Right ventricle myocardium inferior (tissue), 1 donor: ENCODE measurements at places on chromosomes 1 and 21.

- DNase-seq, result no peak
Measured at GRCh38 chr1:2650967-2651645, 18.3 kb upstream of the MMEL1 start.

DNA sequence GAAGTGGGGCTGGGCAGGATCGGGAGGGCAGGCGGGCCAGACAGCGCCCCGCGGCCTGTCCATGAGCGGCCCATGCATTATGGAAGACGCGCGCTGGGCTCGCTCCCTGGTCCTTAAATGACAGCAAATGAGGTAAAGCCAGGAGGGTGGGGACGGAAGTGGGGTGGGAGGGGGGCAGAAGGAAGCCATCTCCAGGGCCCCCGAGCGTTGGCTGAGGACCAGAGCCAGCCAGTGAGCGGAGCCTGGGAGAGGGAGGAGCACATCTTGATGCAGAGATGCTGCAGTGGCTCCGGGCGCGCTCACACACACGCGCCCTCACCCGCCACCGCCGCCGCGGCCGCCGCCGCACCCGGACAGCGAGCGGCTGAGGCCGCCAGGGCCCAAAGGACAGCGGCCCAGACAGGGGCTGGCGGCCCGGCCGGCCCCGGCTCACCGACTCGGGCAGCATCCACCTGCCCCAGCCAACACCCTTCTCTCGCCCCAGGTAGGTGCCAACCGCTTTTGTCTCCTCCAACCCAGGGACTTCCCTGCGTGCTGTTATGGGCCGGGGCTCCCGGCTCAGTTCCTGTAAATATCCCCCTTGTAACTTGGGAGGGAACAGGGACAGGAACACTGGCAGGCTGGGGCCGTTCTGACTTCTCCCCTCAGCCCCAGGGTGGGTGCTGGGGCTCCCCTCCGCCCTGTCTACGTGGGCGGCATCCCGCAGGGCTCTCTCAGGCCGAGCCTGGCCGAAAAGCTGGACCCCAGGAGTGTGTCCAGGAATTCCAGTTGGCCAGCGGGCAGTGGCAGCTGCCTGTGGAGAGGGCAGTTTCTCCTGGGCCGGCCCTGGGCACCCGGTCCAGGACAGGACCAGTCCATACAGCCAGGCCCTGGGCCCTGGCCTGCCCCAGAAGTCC lies at the start of gene CNTN2:
Gene CNTN2, plus strand, starts transcription at position 302 of the 896 bp plus-strand sequence. CDS start 9,974 bp downstream, outside the sequence.
- no peak for DNase-seq

GRCh38 chr1:200153277-200154055 lies 126.0 kb downstream of the NR5A2 start:
- DNase-seq, result no peak

GRCh38 chr1:177784936-177785335 lies 184.9 kb downstream of the SEC16B start:
- peak; percentile 34 for DNase-seq

DNA sequence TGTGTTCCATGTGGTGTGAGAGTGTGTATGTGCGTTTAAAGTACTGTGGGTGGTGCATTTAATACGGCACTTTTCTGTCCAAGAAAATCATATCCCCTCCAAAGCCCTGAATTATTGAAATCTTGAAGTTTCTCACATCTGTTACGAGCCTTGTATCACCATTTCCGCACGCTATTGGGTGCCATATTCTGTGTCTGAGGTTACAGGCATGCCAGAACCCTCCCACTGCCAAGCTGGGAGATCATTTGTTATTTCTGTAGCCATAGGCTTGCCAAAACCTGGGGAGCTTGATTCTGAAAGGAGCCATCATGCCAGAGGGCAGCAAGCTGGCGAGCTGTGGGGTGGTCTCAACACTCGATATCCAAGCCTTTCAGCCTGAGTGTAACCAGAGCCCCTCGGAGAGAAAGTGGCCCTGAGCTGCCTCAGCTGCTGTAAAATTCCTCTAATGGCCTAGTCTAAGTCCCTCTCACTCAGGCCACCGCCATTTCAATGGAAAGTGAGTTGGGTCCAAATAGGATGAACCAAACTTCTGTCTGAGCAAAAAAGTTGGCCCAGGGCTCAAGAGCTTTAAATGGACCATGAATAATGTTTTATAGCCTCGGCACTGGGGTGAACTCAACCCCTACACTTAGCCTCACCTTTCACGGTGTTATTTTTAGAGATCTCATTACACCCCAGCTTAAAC lies 298.4 kb upstream of the DUSP10 start:
- DNase-seq, result no peak

DNA sequence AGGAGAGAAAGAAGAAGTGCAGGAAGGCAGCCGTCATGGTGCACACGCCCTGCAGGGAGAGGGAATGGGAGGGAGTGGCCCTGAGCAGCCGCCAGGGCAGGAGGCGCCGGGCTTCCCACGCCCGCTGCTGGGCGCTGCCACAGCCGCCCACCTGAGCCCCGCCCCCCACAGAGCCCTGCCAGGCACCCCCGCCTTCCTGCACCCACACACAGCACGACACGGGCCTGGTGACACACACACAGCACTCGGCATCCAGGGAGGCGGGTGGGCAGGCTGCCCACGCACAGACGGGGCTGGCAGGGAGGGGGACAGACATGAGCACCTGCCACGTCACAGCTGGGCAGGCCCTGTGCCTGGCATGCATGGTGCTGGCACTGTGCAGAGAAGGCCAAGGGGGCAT lies 27.5 kb downstream of the ADGRB2 start:
- no peak for DNase-seq

DNA sequence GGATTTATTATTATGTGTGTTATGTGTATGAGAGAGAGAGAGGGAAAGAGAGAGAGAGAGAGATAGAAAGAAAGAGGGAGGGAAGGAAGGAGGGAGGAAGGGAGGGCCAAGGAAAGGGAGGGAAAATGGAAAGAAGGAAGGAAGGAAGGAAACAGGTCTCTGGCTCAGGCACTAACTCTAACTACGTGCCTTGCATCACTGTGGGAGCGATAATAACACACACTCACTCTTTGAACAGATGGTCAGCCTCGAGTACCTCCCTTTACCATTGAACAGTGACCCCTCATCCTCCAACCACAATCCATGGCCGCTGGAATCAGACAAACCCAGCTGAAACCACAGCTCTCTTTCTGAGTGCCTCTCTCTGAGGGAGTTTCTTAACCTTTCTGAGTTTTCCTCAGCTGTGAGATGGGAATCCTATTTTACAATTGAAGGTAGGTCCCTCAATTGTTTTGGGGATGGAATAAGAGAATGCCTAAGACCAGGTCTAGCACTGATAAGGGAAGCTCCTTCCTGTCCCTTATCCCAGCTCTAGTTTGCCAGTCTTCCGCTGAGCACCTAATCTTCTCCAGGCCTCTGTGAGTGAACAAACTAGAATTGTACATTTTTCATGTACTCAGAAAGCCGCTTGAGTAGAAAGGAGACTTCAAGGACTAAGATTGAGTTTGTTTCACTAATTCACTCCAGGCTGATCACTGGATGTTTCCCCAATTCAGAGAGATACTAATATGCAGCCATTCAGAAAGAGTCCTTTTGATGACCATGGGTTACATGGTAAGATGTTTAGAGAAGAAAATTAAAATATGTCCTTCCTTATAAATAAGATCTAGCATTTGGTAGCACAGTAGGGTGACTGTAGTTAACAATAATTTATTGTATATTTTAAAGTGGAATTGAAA lies 62.8 kb downstream of the IRF2BP2 start:
- DNase-seq, result no peak

DNA sequence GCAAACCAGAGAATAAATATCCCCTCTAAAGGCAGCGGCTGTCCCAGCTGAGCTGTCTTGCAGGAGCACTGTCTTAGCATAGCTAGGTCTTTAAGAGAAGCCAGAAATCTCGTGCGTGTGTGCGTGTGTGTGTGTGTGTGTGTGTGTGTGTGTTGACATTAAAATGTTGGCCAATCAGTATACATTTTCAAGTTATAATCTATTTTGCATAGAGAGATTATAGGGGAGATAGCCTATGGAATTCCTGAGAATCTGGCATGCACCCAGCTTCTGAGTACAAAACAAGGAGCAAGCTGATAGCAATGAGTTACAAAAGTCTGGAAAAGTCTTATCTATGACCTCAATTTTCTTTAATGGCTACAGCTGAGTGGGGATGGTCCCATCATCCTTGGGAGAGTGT lies 17.7 kb downstream of the METTL13 start:
- DNase-seq, result no peak

DNA sequence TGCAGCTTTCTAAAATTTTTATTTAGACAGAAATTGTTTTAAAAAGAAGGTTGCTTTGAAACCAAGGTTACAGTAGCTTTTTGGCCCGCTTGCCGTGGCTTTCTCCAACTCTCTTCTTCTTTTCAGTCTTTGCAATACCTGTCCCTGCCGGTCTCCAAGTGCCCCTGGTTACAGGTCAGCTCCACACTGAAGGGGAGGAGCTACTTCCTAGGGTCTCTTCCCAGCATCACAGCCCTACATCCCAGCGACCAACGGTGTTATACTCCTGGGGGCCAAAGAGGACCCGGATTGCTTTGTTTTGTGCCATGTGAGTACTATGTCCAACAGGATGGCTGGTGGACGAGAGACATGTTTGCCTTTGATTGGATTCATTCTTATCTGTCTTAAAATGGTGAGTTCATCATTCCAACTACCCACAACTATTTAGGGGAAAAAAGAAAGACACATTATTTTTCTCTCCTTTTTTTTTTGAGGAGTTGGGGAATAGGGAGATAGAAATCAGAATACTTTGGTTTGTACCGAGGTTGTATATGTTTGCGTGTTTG lies at the start of gene FNDC7:
Gene FNDC7, plus strand, starts transcription at position 303 of the 545 bp plus-strand sequence. Its CDS starts 26 bp downstream, at position 329.
- DNase-seq, result no peak

- no peak for DNase-seq
Measured at GRCh38 chr1:50986653-50987052, 16.6 kb downstream of the CDKN2C start.

GRCh38 chr1:198917226-198917625 lies 278.4 kb downstream of the PTPRC start:
- DNase-seq, result no peak

GRCh38 chr21:46613391-46613790 lies 8.5 kb upstream of the S100B start:
- no peak for DNase-seq

DNA sequence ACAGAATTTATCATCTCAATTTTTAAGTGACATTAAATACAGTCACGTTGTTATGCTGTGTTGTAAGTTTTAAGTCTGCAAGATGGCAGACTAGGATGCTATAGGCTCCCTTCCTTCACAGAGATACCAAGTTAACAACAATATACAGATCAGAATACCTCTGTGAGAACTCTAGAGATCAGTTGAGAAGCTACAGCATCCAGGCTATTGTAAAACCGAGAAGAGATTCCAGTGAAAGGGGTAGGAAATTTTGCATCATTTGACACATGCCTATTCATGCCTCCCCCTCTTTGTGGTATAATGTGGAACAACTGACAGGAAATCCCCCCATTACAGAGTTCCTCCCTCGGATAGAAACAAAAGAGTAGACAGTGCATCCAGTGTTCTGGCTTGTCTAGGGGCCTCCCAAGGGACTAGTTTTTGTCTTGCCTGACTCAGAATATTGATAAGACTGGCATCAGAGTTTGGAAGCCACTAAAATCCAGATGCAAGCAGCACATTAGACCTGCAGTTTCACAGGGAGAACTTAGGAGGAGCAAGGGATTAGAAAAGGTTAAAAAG lies 80.6 kb downstream of the LBR start:
- no peak for DNase-seq
